SK-N-SH treated with all-trans-retinoic acid at 6 μM for 48 hours (cell line): ENCODE measurements at places on chromosomes 11 and 22.

- ATAC-seq, result no peak
Measured at GRCh38 chr11:61766353-61766841, 14.0 kb downstream of the MYRF start.

GRCh38 chr11:12377824-12378593, 638 bp downstream of the PARVA start:
- ATAC-seq, result peak; percentile 82

DNA sequence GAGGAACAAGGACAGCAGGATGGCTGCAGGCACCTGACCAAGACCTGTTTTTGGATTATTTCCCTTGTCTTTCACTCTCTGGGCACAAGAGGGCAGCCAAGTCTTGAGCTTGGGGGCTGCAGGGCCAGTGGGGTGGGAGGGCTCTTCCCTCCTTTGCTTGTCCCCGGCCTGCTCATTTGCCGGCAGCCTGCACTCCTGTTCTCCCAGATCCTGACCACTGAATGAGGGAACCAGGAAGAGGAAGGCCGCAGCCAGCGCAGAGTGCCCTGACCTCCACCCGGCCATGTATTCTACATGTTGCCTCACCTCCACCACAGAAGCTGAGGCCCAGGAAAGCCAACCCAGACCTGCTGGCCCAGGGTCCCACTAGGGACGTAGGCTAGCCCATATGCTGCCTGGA, 15.5 kb upstream of the NNMT start:
- ATAC-seq, result peak; percentile 95

- no peak for ATAC-seq
Measured at GRCh38 chr11:14860511-14860910, 31.5 kb downstream of the CYP2R1 start.

DNA sequence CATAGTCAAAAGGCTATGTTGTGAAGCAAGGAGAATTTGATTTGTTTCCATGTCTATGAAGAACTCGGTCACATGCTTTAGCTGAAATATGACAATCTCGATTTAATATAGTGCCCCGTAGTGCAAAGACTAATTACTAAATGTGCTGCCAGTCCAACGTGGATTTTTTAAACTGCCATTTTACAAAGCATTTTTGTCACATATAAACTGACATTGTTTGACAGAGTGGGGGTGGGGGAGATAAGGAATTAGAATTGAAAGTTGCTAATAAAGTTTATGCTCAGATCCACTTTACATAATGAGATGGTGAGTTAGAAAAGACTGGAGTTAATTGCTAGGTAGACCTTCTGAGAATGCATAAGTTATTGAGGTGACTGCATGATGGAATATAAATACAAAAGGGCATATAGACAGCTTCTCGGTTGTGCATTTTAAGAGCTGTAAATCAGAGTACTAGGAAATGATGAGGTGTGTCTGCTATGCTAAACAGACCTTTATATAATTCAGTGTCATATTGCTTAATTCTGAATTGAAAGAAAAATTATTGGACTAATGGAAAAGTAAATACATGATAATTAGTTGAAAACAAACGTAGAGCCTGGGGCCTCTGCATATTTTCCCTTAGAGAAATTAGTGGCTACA, 158.9 kb upstream of the MTNR1B start:
- no peak for ATAC-seq

DNA sequence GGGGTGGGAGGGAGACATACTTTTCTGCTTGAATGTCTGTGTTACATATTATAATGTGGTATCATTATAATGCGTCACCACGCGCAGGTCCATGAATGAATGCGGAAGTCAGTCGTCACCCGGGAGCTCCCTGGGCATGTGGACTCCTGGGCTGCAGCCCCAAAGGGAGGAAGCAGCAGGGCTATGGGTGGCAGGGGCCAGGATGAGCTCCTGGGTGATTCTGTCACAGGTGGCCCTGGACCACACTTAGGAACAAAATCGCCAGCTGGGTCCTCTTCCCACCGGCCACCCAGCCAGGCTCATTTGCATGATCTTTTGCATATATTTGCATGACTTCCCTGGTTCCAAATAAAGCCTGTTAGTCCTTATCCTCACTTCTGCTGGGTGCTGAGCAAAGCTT, 51.2 kb downstream of the KCNJ4 start:
- no peak for ATAC-seq

- peak; percentile 31; the same call in 2 of the 3 replicates for ATAC-seq
Measured at GRCh38 chr11:43989162-43989981, 46.9 kb downstream of the C11orf96 start.
